ENCODE measurements at places on chromosomes 5 and 9. TPM values are rescaled to one million over a fixed set of nuclear protein-coding genes. Genes with fewer than 3 reads are reported as not detected.

Gene PIP5K1B
- not detected for total RNA-seq

Gene ZDHHC12
- 161 TPM for total RNA-seq

Gene NEUROG1
- not detected for total RNA-seq

Gene AK1
- 34.4 TPM for total RNA-seq

Gene GABRA6
- total RNA-seq: not detected

Gene FOXD4L6
- total RNA-seq: not detected

Gene COL15A1
- total RNA-seq: not detected

Gene OGN
- total RNA-seq: not detected

Gene TUSC1
- 29.2 TPM for total RNA-seq

Gene TMEM232
- total RNA-seq: not detected

Gene PCDHB13
- not detected for total RNA-seq

Gene PHF24
- total RNA-seq: 0.27 TPM

Gene FAM200C
- total RNA-seq: 0.86 TPM

Gene SLC26A2
- total RNA-seq: 6.5 TPM

Gene PCA3
- not detected for total RNA-seq

Gene PTGES
- 6.2 TPM for total RNA-seq

Gene PTPRD
- 1.6 TPM for total RNA-seq

Gene SV2C
- 0.08 TPM for total RNA-seq

Gene PCDHGC3
- total RNA-seq: 60.9 TPM

Gene CARD6
- 2.7 TPM for total RNA-seq
